ENCODE measurements at places on chromosomes 11 and 22.

DNA sequence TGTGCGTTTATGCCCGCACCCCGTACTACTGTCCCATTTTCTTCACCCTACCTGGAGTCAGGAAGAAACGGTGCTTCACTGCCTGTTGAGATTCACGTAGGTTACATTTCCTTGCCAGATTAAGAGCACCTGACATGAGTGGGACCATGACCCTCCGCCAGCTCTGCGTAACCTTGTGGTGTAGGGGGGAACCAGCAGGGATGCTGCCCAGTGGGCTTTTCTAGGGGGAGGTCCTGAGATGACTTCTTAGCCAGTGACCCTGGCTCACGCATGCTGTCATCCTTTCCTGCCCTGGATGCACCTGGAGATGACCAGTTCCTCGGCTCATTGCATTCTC lies 967 bp upstream of the ARVCF start:
- no peak for DNase-seq

DNA sequence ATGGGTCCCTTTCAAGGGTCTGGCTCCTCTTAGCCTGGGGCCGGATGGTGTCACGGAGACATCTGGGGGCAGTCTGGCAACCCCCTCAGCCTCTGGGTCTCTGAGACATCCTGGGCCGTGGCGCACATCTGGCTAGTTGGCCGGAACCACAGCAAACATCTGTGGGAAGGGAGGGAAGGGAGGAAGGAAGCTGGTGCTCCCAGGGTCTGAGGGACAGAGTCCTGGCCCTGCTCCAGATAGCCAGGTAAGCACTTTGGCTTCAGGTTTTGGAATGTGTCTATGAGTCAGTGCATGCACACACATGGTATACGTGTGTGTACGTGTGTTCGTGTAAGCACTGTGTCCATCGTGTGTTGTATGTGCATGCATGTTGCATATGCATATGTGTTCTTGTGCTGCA lies 225.1 kb downstream of the MN1 start:
- DNase-seq: no peak

GRCh38 chr11:16727806-16728205 lies 10.6 kb upstream of the C11orf58 start:
- no peak for DNase-seq

- no peak for DNase-seq
Measured at GRCh38 chr22:31239771-31240370, 27.8 kb downstream of the LIMK2 start.

All from CD14-positive monocyte (primary cell).